ENCODE measurements at places on chromosomes 13 and 19.

DNA sequence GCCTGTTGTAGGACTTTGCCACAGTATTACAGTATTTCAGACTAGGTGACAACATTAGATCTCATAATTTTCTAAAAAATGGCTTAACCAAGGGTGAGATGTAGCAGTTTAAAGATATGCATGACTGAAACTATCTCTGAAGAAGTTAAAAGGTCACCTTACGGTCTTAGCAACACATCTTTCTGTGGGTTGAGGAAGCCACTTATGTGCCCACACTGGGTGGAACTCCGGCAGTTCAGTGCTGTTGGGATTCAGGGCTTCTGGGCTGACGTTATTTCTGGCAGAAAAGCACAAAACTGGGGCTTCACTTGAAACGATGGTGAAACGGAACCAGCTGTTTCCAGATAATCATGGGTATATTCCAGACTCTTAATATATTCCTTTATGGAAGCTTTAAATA, 697.3 kb downstream of the PCDH9 start:
- DNase-seq: no peak

DNA sequence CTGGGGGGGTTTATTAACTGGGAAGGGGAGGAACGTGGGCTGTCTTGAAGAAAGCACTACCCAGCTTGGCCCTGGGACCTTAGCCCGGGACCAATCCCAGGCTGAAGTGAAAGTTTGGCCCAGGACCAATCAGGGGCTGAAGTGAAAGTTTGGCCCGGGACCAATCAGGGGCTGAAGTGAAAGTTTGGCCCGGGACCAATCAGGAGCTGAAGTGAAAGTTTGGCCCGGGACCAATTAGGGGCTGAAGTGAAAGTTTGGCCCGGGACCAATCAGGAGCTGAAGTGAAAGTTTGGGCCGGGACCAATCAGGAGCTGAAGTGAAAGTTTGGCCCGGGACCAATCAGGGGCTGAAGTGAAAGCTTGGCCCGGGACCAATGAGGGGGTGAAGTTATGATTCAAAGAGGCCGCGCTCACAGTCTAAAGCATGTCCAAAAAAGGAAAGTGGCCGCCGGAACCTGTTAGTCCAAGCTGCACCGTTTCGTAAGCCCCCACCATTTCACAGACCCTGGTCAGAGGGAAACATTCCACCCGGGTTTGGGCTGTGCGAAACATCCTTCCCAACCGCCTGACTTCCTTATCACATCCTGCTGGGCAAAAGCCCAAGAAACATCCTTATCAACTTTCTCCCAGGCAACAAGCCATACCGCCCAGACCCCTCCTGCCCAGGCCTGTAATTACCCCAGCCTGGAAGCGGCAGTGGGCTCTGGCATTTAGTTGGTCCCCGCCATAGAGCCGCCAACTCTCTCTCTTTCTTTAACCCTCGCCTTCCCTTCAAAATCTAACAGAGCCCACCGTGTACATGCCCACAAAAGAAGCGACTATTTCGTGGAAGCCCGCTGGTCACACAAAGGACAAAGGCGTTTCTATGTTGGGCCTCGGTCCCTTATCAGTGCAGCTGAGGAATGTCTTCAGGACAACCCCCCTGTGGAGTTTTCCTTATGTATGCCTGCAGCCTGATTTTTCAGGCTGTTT, 1.1 kb downstream of the ZNF850 start:
- DNase-seq: no peak

DNA sequence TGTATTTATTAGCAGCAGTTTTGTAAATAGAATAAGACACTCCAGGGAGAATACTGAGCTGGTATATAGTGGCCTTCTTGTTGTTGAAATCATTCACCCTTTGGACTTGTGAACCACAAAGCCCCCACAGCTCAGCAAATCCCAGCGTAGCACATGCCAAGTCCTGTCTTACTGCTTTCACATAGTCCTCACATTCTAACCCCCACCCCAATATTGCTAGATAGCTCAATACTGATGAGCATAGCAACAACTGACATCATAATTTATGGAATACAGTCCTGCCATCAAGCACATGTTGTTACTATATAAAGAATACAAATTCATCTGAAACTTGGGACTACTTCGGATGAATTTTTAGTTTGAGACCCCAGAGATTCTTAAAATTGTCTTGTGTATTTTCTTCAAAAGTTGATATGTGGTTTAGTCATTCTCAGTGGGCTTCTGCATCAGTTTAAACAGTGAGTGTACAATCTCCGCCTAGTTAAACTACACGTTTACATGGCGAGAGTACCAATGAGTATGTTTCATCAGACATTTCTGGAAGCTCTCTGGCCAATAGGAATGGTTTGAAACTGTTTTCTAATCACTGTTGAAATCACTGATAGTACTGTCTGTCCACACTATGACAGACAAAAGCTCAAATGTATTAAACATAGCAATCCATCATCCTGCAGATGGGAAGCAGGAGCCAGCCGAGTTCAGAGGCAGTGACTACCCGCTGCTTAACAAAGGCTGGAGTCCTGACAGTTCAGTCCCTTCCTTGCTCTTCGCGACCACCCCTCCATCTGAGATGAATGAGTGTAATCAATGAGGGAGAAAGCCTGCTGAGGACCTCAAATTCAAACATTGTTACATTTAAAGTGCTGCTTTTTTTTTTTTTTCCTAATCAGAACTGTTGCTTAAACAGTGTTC, 15.2 kb downstream of the DACH1 start:
- DNase-seq: no peak

- no peak for DNase-seq
These were observed 76.9 kb downstream of the ITGBL1 start for GRCh38 chr13:101529422-101529821.

- no peak for DNase-seq
These were observed 130.8 kb downstream of the ATP8A2 start for GRCh38 chr13:25502551-25502950.

DNA sequence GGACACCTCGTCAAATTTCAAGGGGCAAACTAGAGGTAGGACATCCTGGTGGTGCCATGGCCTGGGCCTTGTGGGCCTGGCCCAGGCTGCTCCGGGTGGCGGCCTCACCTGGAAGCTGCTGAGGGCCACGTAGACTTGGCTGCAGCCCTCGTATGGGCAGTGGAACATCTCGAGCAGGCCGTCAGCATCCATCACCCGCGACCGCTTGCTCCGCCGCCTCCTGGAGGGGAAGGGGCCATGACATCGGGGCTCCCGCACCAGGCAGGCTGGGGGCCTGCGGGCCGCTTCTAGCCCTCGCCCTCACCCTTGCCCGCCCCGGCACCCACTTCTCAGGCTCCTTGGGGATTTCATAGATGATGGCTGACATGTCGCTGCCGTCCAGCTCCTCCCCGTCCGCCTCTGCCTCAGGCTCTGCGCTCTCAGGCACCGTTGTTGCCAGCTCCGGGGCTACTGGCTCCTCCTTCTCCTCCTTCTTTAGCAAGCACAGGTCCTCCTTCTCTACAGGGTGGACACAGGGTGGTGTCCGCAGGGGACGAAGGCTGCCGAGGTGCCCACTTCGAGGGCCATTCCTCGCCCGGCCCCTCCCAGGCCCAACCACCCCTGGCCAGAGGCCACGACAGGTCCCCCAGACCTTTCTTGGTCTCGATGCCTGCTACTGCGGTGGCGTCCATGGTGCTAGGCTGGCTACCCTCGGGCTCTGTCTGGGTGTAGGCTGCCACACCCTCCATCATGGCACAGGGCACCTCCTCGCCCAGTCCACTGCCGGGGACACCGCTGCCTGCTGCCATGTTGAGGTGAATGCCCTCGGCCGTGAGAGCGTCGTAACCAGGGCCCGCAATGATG, 6.0 kb upstream of the ELAVL3 start:
- DNase-seq: no peak

DNA sequence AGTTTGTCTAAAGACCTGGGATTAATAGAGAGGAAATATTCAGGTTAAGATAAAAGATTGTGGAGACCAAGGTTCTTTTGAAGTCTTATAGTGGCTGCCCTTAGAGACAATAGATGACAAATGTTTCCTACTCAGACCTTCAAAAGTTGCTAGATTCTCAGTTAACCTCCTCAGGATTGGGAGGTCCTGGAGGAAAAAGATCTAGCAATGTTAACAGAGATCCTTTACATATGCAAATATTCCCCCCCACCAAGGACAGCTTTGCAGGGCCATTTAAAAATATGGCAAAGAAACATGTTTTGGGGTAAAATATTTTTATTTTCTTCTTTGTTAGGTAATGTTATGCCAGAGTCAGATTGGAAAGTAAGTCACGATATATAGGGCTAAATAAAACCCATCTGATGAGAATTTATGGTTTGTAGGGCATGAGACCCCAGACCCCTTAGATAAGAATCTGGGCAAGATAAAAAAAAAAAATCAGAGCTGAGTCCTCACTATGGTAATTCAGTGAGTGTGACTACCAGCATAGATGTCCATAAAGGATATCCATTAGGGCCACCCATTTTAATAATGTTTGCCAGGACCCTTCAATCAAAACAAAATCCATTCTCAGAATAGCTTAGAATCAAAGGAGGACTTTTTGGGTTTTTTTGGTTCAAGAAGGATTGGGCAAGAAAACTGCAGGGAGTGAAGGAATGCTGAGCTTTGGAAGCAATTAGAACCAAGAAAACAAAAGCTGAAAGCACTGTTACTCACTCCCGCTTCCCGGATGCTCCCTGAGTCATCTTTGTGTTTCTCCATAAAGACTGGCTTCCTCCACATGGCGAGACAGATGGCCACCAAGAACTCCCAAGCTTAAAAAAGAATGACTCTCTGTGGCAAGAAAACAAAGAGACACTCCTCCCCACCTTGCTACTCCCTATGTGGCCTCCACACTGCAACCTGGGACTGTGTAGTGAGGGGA, 28.2 kb downstream of the VSTM1 start:
- DNase-seq: no peak

DNA sequence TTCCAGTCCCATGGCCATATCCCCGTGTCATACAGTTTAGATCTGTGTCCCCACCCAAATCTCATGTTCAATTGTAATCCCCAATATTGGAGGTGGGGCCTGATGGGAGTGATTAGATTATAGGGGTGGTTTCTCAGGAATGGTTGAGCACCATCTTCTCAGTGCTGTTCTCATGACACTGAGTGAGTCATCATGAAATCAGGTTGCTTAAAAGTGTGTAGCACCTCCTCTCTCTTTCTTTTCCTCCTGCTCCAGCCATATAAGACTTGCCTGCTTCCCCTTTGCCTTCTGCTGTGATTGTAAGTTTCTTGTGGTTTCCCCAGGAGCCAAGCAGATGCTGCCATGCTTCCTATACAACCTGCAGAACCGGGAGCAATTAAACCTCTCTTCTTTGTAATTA, 197.8 kb downstream of the NALCN start:
- no peak for DNase-seq

GRCh38 chr19:46144756-46145155, 3.3 kb upstream of the IGFL2 start:
- DNase-seq: no peak

DNA sequence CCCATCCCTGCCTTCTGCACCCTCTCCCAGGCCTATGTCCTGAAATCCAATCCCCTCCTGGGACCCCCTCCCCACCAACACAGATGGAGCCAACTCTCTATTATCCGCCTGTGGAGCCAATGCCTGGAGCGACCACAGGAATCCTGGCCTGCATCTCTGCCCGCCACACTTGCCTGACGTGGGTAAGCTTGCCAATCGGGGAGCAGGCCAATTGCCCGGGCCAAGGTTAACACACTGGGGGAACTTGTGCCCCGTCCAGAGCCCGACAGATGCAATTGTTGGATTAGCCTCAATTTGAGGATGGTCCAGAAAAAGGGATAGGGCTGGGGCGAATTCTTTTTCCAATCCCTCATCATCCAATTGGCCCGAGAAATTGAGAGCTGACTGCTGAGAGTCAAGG, 5.9 kb downstream of the WIZ start:
- no peak for DNase-seq

- no peak for DNase-seq
These were observed 709.8 kb upstream of the PCDH20 start for GRCh38 chr13:62125451-62125850.

- no peak for DNase-seq
These were observed 221.2 kb upstream of the SOX1 start for GRCh38 chr13:111845621-111846351.

DNA sequence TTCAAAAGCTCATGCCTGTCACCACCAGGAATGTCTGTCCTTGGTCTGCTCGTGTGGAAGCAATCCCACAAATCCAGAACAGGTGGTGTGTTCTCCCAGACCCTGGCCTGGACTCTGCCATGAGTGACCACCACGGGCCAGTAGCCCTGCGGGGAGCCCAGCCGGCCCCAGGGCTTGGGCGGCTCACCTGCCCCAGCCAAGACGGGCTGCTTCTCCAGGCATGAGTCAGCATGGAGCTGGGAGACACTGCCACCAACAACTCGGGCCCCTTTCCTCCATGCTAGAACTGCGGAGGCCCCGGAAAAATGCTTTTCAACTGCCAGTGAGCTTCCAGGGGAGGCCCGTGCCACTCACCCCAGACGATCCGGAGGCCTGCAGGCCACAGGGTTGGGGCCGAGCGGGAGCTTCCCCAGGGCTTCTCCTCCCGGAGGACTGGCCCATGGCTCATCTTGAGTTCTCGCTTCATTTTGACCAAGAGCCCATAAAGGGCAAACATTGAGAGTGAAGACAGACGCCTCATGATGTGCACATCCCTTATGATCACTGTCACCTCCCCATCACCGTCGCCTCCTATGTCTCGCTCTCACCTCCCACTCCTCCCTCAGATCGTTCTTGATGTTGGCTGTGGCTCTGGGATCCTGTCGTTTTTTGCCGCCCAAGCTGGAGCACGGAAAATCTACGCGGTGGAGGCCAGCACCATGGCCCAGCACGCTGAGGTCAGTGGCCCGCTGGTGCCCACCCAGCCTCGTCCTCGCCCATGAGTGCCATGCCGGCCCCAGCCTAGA, 16.7 kb downstream of the YIPF2 start:
- no peak for DNase-seq

DNA sequence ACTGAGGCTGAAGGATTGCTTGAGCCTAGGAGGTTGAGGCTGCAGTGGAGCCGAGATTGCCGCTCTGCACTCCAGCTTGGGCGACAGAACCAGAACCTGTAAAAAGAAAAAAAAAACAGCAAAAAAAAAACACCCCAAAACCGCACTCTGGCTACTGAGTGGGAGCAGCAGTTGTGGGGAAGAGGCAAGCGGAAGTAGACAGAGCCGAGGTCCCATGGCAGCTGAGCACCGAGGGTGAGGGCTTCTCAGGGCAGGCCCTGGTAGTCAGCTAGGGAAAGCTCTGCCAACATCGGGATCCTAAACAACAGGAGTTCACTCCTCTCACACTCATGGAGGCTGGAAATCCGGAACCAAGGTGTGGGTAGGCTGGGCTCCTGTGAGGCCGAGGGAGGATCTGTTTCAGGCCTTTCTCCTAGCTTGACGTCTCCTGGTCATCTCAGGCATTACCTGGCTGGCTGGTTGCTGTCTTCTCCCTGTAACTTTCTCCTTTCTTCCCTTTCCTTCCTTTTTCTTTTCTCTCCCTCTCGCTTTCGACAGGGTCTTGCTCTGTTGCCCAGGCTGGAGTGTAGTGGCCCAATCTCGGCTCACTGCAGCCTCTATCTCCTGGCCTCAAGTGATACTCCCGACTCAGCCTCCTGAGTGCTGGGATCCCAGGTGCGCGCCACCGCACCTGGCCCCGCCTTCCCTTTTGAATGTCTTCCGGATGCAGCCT, 15.8 kb upstream of the LATS2 start:
- DNase-seq: no peak

- no peak for DNase-seq
These were observed 225.8 kb upstream of the IRS2 start for GRCh38 chr13:110012102-110012739.
